Activated CD4-positive, alpha-beta T cell treated with anti-CD3 and anti-CD28 coated beads, Interleukin-2, Interleukin-6, amounts not matched to agents 100 ng/mL and 50 ng/mL, durations not matched to agents 16 hours and 8 hours (primary cell): ENCODE measurements at places on chromosomes 1 and 21.

GRCh38 chr1:108880850-108881249 is 4.1 kb downstream of the GPSM2 start:
- no peak for DNase-seq

- DNase-seq: no peak
These were observed 18.1 kb downstream of the TADA1 start for GRCh38 chr1:166857995-166858394.

DNA sequence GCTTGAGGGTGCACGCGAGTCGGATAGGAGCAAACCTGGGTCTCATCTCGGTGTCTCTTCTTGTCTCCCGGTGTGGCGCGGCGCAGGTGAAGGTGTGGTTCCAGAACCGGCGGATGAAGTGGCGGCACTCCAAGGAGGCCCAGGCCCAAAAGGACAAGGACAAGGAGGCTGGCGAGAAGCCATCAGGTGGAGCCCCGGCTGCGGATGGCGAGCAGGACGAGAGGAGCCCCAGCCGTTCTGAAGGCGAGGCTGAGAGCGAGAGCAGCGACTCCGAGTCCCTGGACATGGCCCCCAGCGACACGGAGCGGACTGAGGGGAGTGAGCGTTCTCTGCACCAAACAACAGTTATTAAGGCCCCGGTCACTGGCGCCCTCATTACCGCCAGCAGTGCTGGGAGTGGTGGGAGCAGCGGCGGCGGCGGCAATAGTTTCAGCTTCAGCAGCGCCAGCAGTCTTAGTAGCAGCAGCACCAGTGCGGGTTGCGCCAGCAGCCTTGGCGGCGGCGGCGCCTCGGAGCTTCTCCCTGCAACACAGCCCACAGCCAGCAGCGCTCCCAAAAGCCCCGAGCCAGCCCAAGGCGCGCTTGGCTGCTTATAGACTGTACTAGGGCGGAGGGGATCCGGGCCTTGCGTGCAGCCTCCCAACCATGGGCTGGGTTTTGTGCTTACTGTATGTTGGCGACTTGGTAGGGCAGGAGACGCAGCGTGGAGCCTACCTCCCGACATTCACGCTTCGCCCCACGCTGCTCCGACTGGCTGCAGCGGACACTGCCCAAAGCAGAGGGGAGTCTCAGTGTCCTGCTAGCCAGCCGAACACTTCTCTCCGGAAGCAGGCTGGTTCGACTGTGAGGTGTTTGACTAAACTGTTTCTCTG is 5.1 kb downstream of the HLX start:
- no peak for DNase-seq

- no peak for DNase-seq
These were observed 28.8 kb downstream of the EDN2 start for GRCh38 chr1:41455479-41456332.

DNA sequence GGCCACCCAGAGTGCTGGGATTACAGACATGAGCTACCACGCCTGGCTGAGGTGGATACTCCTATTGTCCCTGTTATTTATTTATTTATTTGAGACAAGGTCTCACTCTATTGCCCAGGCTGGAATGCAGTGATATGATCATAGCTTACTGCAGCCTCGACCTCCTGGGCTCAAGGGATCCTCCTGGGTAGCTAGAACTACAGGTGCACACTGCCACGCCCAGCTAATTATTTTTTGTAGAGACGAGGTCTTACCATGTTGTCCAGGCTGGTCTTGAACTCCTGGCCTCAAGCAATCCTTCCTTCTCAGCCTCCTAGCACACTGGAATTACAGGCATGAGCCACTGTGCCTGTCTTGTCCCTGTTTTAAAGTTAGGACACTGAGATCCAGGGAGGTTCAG is 5.2 kb downstream of the LDLRAP1 start:
- no peak for DNase-seq

- DNase-seq: peak; percentile 28
These were observed 180.7 kb downstream of the KAZN start for GRCh38 chr1:14778898-14779865.
